SHP77 treated with DMSO at 0.1 percent for 48 hours (cell line): ENCODE measurements at places on chromosomes 5 and 9.

DNA sequence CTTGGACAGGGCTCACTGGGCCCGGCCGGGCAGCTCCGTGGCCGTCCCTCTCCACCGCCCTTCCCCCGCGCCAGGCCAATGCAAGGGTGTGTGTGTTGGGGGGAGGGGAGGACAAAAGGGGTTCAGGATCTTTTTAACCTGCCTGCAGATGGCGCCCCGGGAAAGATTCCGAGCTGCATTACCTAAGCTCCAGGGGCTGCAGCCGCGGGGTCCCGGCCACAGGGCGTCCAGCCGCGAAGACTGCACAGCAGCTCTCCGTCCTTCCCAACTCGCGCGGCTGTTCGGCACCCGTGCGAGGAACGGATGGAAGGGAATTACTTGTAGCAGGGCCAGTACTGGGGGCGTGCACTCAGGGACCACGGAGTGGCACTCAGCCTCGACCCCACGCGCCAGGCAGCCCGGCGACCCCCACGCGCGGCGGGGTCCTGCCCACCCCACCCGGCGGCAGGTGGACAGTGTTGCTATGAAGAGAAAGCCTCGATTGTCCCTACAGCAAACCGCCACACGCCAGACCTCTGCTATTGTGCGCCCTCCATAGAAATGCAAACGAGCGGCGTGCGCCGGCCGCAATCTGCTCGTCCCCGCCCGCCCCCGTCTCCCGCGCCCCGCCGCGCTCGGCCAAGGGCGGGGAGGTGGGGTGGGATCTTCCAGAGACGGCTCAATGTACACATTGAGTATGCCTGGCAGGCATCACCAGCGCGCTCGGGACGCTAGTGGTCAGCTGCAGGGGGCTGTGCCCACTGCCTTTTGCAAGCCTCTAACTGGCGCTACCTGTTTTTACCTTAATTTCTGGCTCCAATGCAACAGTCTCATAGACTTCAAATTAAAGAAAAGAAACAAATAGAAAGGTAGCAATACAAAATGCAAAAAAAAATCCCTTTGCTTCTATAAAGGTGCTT lies 796 bp upstream of the GADD45G start:
- peak; percentile 76 for DNase-seq

- no peak for DNase-seq
These were observed 115.6 kb downstream of the SNCAIP start for GRCh38 chr5:122427621-122428020.

DNA sequence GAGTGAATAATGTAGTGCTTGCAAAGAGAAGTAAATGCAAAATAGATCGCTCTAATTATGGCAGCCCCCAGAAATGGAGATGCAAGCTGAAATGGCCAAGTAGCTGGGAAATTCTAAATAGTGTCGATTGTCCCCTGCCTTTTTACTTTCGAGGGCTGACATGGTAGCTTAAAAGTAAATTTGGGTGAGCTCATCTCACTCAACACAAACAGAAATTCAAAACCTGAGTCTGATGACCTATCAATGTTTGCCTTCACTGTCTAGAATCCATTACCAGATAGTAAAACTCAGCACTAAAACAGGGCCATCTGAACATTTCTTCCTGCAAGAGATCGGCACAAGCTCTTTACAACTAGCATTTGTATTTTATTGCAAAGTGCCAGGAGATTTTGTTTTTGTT lies 7.0 kb upstream of the LHX2 start:
- no peak for DNase-seq

- no peak for DNase-seq
These were observed 222.2 kb downstream of the AOPEP start for GRCh38 chr9:94948567-94949235.

- DNase-seq, result peak; percentile 89
These were observed 148.7 kb upstream of the SLC12A2 start for GRCh38 chr5:127934791-127935256.
